M059J (cell line): ENCODE measurements at places on chromosomes 2 and 18.

- no peak for DNase-seq
Measured at GRCh38 chr18:21080576-21080975, 31.0 kb downstream of the ROCK1 start.

DNA sequence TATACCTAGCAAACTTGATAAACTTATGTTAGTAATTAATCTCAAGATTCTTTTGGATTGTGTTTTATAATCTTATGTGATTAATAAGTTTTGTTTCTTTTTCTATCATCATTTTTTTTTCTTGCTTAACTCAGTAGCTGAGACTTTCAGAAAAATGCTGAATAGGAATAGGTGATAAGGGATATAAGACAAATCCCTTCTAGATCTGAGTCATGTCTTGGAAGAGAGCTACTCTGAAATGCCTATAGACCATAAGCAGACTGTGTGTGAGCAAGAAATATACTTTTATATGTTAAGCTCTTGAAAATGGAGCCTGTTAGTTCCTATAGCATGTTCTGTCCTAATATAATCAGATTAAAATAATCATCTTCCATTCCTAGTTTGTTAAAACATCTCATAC lies 29.6 kb downstream of the CYBRD1 start:
- no peak for DNase-seq

GRCh38 chr2:209305746-209306196 lies 118.1 kb upstream of the MAP2 start:
- no peak for DNase-seq

- DNase-seq, result no peak
Measured at GRCh38 chr18:50638016-50638883, 78.4 kb downstream of the MAPK4 start.

DNA sequence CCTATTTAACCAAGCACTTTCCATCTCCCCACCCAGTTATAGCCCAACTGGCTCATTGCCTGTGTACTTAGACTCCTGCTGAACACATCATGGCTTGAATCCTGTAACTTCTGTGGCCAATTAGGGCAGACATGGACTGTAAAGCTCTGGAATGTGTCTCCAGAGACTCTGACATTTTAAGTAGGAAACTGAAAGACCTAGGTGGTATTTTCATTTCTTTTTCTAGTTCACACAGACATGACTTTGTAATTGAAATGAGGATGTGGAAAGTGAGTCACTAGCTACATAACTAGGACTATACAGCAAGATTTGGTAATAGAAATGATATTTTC lies 12.2 kb downstream of the DOK1 start:
- DNase-seq, result peak; percentile 88

DNA sequence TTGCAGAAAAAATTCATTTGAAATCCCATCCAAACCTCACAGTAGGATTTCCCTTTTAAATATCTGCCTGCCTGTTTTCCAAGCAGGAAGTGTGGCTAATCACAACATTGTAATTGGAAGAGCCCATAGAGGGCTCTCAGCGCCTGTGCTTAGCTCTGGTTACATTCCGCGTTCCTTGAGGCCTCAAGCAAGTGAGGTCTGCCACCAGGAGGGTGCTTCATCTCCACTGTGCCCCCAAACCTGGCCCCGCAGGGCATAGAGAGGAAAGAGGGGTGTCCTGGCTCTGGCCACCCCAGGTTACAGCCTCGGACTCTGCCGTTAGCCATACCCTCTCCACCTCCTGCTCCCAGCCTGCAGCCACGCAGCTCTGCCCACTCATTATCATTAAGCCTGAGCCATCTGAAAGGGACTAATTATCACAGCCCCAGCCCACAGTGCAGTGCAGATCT lies 214.8 kb downstream of the SP3 start:
- peak; percentile 14 for DNase-seq

DNA sequence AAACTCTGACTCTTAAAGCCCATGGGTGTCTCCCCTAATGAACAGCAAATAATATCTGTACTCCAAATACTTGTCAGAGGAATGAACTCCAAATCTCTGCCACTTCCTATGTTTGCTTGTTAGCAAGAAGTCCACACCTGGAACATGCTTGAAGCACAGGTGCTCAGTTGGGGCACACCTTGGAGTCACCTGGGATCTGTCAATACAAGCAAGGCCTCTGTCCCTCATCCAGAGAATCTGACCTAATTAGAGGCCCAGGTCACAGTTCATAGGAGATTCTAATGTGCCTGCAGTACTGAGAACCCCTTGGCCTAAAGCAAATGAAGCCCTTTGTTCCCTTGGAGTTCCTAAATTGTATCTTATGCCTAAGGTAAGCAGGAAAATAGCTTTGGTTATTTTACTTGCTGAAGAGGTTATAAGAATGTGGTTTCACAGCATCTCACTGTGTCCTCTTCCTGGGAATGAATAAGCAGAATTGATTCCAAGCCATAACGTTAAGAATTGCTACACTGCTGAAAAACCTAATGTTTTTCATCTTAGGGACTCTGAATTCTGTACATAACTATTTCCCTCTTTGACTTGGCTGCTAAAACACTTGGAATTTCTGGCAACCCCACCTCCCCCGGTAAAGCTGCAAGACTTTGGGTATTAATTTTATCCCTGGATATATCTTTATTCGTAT lies 113.4 kb downstream of the PIEZO2 start:
- DNase-seq, result peak; percentile 20

GRCh38 chr2:75424936-75425619 lies 135.7 kb downstream of the EVA1A start:
- DNase-seq, result peak; percentile 61

GRCh38 chr2:239768031-239768790 lies 256.9 kb downstream of the NDUFA10 start:
- no peak for DNase-seq

DNA sequence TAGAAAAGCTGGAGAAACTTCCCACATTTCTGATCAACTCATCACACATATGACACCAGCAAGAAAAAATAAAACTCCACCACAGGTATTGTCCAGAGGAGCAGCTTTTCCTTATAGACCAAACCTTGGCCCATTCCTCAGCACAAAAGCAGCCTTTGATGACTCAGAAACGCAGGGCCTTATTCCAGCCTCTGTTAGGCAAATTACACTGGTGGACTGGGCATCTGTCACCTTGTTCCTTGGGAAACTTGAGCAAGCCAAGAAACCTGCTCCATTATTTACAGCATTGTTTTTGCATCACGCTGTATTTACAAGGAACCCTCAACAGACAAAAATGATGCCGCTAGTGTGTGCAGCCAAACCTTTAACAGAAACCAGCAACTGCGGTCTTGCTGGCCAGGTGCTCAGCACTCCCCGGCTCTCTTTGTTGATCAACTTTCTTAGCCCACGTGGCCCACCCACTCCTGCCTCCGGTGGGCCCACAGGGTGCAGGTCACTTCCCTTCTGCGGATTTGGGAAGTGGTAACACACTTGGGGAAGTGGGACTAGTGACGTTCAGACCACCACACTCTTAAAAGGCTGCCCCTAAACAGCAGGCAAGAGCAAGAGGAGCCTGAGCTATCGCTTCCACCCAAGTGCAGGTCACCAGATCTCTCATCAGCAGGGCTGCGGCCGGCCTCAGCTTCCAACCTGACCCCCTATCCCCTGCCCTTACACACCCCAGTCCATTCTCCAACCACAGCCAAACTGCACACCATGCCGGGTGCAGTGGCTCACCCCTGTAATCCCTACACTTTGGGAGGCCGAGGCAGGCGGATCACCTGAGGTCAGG lies 1.5 kb downstream of the AP1S3 start:
- DNase-seq, result peak; percentile 38

DNA sequence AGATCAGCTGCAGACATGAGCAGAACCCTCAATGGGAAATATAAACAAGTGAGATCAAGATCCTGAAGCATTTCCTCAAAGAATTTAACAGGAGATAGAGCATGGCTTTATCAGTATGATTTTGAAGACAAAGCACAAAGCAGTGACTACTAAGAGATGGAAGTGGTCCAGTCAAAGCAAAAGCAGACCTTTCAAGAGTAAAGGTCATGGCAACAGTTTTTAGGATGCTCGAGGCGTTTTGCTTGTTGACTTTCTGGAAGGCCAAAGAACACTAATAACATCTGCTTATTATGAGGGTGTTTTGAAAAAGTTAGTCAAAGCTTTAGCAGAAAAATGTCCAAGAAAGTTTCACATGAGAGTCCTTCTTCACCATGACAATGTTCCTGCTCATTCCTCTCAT lies 128.5 kb downstream of the KCNE4 start:
- peak; percentile 35 for DNase-seq
